ENCODE measurements at places on chromosomes 11 and 22.

DNA sequence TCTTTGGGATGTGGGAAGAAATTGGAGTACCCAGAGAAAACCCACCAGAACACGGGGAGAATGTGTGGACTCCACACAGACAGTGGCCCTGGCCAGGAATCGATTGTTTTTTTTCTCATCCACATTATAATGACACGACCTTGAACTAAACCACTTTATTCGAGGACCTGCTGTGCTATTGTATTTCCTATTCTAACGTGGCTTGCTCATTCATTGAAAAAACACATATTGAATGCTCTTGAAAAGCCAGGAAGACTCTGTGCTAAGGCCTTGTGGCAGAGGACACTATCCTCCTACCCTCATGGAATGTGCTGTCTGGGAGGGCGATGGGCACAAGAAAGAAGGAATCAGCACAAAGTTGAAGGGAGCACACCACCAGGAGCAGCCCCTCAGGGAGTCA lies 9.1 kb upstream of the SREBF2 start:
- DNase-seq, result no peak

GRCh38 chr11:124199702-124200101 lies 16.6 kb downstream of the OR10D3 start:
- no peak for DNase-seq

DNA sequence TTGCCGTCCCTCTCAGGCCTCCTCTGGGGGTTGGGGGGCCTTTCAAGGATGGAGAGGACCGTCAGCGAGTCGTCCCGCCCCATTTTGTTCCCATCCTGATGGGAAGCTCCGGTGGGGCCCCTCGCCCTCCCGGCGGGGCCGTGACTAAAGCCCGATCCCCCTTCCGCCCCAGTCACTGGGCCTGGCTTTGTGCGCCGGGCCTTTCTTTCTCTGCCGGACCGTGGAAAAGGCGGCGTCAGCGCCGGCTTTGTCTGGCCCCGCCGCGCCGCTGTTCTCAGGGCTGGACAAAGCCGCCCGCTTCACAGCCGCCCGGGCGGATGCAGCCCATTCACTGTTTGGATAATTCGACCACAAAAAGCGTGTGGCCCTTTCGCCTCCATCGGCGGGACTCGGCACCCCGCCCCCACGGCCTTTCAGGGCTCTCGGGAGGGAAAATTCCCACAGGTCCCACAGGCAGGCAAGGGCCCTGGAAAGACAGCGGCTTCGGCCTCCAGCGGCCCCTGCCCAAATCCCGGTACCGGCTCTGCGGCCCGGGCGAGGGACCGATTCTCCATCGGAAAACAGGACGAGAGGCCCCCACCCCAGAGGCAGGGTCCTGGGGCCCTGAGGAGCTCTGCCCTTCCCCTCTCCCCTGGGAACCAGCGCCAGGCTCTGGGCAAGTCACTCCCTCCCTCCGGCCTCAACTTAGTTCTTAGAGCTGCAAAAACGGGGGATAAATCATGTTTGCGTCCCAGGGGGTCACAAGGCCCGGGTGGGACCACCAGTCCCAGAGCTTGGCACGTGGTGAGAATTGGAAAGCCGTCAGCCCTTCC lies 87.2 kb downstream of the WNT7B start:
- DNase-seq, result no peak

- no peak for DNase-seq
Observed at GRCh38 chr11:130151196-130151595, 8.4 kb upstream of the ST14 start.

- DNase-seq, result no peak
Observed at GRCh38 chr11:7348432-7349304, 97.0 kb downstream of the SYT9 start.

DNA sequence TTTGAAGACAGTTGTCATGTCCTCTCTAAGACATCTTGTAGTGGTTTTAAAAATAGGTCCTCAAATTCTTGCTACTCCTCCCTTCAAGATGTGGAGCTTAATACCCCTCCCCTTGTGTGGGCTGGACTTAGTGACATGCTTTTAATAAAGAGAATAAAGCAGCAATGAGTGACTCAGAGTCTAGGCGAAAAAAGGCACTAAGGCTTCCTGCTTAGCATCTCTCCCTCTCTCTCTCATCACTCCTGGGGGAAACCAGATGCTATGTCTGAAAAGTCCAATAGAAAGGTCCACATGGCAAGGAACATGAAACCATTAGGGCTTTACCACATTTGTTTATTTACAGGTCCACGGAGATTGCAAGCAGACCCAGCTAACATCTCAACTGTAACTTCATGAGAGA lies 11.7 kb downstream of the SERGEF start:
- DNase-seq, result no peak

- no peak for DNase-seq
Observed at GRCh38 chr22:20546541-20546950, 39.1 kb downstream of the MED15 start.

DNA sequence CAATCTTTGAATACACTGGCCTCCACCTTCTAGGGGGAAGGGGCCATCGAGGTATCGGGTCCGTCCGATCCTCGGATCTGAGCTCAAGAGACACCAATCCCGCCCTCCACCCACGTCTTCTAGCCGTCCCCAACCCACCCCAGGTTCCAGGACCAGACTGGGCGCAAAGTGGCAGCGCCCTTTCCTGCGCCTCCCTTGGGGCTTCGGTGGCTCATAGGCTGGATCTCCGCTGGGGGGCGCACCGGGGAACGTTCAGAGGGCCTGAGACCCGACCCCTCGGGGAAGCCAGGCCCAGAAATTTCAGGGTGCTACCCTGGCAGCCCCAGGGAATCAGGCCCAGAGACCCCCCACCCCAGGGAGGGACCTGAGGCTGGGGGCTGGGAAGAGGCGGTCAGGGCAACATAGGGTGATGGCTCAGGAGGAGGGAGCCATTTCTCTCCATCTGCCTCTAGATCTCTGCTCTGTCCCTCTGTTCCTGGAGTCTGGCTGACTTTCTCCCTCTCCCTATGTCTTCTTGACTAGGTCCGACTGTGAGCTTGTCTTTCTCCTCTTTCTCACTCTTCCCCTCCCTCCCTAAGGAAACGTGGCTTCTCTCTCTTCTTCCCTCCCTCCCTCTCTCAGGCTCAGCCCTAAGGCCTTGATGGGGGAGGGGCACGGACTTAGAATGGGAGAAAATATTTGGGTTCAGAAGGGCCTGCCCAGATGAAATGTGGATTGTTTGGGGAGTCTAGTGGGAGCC lies 1.1 kb downstream of the CREB3L1 start:
- peak; percentile 34 for DNase-seq

DNA sequence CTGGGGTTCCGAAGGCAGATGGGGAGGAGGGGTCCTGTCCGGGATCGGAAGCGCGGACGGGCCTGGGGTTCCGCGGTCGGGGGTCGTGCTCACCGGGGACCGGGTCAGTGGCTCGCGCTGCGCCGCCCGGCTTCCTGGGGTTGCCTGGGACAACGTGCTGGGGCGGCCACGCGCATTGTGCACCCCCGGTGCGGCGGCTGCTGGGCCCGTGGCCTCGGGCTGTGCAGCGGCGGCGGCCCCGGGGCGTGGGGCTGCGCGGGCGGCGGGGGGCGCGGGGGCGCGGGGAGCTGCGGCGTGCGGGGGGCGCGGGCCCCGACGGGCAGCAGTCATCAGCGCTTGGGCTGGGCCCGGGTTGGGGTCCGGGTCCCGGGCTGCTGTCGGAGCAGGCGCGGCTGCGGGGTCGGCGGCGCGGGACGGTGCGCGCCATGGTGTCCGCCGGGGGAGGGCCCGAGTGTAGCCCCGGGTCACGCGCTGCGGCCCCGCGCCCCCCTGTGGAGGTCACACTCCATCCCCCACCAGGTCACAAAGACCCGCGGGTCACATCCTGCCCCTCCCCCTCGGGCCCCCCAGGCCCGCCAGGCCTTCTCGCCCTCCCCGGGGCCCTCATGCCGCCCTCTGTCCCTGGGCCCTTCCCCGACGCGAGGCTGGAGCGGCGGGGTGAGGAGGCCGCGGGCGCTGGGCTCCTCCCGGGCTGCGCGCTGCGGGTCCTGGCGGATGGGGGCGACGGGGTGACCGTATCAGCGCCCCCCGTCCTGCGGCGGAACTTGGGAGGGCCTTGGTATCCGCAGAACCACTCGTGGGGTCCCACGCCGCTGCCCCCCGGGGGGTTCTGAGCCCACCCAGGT lies at the start of gene TTLL8:
TSS of gene TTLL8 (minus strand) at position 238 of the 845 bp plus-strand sequence.
- DNase-seq, result no peak

- no peak for DNase-seq
Observed at GRCh38 chr22:36086170-36086490, 57.5 kb upstream of the RBFOX2 start.

GRCh38 chr11:18050848-18051247 lies 4.8 kb upstream of the TPH1 start:
- no peak for DNase-seq

- no peak for DNase-seq
Observed at GRCh38 chr11:109241988-109242536, 179.9 kb upstream of the C11orf87 start.

GRCh38 chr11:37710031-37710430 lies 1112.0 kb upstream of the RAG2 start:
- DNase-seq, result no peak

- DNase-seq, result no peak
Observed at GRCh38 chr22:35342390-35342789, 38.5 kb upstream of the HMOX1 start.

DNA sequence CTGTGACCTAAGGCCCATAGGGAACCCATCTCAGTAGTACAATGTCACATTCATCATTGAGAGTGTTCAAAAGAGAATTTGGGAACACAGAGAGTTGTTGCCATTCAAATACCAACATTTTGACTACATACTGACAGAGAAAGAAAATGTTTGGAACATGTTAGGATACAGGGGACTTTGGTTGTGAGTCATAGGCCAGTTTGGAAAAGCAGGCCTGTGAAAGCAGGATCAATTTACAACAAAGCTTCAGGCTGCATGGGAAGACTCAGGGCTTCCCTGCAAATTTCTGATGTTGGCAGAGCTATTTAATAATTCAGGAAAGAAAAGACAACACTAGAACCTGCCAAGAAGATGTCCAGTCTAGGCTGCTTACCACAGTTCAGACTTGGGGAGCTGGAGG lies 374 bp downstream of the NLRP10 start:
- DNase-seq, result no peak

- no peak for DNase-seq
Observed at GRCh38 chr11:68317147-68317785, 4.9 kb downstream of the LRP5 start.

DNA sequence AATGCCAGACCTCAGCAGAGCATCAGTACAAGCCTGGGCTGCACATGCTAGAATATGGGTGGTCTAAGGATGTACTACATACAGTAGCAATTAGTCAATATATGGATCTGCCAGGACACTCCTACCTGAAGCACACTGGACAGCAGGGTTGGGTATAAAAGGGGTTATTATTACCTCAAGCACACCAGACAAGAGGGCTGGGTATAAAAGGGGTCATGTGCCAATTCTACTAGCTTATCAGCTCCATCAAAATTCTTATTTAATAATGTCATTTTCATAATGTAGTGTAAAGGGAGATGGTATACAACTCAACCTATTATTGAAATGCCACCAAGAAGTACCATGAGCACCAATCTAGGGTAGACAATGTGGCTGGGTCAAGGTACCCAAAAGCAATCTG lies 44.7 kb upstream of the PRODH start:
- no peak for DNase-seq

GRCh38 chr11:17578958-17579357 lies 31.9 kb downstream of the OTOG start:
- DNase-seq, result no peak

DNA sequence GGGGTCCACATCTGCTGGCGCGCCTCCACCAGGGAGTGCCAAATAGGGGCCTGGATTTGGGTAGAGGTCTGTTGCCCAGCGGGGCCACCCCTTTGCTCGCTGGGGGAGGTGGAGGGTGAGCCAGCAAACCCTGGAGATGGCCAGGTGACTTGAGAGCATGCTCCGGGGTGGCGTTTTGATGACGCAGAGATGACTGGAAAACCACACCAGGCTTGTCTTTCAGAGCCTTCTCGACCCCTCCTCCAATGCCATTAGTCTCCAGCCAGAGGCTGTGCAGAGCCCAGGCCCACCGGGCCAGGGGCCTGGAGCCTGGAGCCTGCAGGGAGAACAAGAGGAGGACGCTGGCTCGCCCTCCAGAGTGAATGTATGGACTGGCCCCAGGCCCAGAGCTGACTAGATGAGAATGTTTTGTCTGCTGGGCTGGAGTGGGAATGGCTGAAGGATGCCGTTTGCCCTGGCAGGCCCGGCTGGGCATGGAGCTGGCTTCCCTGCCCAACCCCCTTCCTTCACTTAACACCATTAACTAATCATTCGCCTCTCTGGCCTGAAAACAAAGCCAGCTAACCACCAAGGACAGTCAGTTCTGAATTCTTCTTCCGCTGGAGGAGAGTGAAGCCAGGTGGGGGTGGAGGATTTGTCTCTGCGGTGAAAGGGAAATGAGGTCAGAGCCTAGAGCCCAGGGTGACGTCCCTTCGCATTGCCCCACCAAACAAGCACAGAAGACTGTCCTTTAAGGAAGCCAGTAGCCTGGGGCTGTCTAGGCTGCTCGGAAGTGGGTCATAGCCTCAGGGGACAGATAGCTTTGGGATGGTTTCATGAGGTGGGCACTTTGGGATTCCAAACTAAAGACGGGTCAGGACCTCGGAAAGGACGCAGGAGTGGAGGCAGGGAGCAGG lies 1.6 kb upstream of the MCAM start:
- no peak for DNase-seq

DNA sequence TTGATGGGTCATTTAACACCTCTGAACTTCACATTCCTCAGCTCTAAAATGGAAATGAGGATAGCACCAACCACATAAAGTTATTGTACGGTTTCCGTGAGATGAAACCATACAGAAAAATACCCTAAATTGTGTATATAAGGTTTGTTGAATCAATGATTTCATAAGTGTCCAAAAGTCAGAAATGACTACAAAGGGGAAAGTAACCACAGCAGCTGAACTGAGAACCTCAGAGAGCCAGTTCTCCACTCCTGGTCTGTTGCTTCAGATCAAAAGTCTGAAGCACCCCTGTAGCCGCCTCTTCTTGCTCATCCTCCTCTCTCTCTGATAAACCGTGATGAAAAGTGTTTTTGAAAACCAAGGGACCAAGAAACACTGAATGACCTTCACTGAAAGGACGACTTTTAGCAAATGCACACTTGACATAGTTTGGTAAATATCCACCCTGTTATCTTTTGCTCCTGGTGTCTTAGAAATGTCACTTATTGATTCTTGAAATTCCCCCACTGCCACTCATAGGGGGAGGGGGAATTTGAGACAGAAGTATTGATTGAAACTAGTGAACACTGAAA lies 194.5 kb downstream of the NAV2 start:
- no peak for DNase-seq

GRCh38 chr22:48858121-48858520 lies 969.6 kb downstream of the BRD1 start:
- no peak for DNase-seq

DNA sequence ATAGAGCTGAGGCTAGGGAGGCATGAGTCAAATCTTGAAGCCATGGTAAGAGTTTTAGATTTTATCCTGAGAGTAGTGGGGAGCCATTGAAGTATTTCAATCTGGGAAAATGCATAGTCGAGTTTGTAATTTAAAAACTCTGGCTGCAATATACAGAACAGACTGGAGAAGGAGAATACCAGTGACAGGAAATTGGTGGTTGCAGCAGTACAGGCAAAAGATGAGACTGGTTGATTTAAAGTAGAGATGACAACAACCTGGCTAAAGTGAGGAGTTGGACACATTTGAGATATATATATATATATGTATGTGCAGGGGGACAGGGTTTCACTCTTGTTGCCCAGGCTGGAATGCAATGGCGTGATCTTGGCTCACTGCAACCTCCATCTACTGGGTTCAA lies 6.2 kb downstream of the HORMAD2 start:
- no peak for DNase-seq
